ENCODE measurements at places on chromosomes 13 and 19.
A peak's percentile ranks its signal among the peaks of the same experiment; 100 is the strongest.

GRCh38 chr19:18058208-18059009, 28.3 kb downstream of the IL12RB1 start:
- DNase-seq, result peak; percentile 69

- no peak for DNase-seq
These were observed 21.9 kb downstream of the ZNF382 start for GRCh38 chr19:36627057-36627456.

- no peak for DNase-seq
These were observed 47.0 kb downstream of the FOXO1 start for GRCh38 chr13:40619479-40619814.

GRCh38 chr13:103859952-103860351, 793.7 kb upstream of the SLC10A2 start:
- DNase-seq, result no peak

DNA sequence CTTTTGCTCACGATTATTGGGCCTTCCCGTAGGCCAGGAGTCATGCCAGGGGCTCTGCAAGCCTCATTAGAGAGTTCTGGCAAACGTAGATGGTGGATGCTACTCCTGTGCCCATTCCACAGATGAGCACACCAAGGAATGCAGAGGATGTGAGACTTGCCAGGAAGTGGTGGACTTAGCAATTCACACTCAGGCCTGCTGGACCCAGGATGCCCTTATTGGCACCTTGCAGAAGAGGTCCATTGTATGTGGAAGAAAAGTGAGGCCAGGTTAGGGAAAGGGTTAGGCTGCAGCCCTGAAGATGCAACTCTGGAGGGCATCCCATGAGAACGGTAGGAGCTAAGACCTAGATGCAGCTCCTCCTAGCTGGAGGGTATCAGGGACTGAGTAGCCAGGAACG, 5.9 kb downstream of the UNC13A start:
- no peak for DNase-seq
